ENCODE measurements at places on chromosomes 6 and 20.

DNA sequence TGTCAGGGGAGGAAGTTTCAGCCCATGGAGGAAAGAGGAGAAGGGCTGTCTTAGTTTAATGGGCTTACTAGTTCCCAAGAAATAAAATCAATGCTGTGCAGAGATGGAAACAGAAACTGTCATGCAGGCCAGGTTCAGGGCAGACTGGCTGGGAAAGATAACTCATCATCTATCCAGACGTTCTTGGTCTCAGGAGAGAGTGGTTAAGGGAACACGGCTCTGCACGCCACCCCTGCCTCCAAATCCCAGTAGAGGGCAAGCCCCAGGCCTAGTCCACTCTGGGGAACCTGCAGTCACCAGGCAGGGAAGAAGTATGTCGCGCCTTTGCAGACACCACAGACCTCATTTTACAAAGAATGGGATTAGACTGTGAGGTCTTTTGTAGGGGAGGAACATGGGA, 12.5 kb downstream of the ALDH8A1 start:
- no peak for DNase-seq

DNA sequence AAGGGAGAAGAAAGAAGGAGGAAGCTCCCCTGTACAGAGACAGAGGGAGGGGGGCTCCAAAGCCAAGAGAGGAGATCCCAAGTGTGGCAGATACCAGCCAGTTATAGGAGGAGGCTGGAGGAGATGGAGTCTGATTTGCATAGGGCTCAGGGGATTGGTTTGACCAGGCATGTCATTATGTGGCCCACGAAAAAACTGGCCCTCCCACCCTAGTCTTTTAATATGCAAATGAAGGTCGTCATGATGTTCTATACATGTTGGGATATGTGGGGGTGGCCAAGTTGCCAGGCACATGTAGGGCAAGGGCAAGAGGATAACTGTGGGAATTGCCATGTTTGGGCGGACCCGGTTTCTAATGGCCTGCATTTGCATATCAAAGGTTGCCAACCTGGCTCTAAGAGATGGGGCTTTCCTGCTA, 17.6 kb upstream of the ZFP64 start:
- DNase-seq: no peak

DNA sequence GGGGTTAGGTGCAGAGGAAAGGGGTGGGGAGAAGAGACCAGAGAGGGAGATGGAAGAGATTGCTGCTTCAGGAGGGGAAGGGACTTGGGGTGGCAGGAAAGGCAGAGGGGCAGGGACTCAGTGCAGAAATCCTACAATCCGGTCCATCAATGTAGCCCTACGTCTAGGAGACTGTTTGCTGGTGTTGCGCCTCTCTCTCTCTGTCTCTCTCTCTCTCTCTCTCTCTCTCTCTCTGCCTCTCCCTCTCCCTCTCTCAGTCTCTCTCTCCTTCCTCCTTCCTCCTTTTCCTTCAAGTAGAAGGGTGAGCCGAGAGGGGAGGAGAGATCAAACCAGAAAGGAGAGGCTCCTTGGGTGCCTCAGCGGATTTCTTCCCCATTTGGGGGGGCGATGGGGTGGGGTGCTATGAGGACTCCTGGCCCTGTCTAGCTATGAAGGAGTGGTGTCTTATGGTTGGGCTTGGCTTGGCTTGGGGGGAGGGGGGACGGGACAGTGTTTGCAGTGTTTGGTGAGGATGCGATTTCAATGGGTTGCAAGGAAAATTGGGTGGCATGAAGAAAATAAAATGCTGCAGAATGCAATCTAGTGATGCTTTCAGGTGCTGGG, 181.2 kb downstream of the TBXT start:
- DNase-seq: no peak

- DNase-seq: no peak
Measured at GRCh38 chr20:10063482-10063881, 28.7 kb downstream of the ANKEF1 start.

GRCh38 chr20:58593880-58594638, 57.0 kb upstream of the STX16 start:
- DNase-seq: no peak

DNA sequence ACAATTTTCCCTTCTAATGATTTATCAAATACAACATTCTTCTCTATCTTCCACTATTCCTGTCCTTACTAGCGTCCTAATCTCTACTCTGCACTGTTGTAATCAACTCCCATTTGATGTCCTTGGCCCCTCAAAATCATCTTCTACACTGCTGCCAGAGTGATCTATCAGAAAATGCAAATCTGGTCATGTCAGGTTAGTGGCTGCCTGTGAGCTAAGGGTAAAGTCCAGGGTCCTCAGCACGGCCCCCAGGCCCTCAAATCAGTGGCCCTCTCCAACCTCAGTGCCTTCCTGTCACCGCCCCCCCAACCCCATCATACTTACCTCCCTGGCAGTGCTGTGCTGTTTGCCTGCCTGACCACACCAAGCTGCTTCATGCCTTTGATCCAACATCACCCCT, 3.8 kb downstream of the LYRM4 start:
- DNase-seq: no peak

GRCh38 chr20:11924923-11925322, 7.2 kb downstream of the BTBD3 start:
- DNase-seq: no peak

DNA sequence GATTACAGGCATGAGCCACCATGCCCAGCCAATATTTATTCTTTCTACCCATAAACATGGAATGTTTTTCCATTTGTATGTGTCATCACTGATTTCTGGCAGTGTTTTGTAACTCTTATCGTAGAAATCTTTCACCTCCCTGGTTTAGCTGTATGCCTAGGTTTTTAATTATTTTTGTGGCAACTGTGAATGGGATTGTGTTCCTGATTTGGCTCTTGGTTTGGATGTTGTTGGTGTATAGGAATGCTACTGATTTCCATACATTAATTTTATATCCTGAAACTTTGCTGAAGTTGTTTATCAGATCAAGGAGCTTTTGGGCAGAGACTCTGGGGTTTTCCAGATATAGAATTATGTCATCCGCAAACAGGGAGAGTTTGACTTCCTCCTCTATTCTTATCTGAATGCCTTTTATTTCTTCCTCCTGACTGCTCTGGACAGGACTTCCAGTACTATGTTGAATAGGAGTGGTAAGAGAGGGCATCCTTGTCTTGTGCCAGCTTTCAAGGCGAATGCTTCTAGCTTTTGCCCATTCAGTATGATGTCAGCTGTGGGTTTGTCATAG, 198.6 kb downstream of the ZDHHC14 start:
- DNase-seq: no peak

- no peak for DNase-seq
Measured at GRCh38 chr20:63454731-63455567, 17.5 kb downstream of the KCNQ2 start.

- DNase-seq: no peak
Measured at GRCh38 chr6:10425975-10426780, 11.3 kb upstream of the TFAP2A start.

- no peak for DNase-seq
Measured at GRCh38 chr6:81938991-81939732, 186.7 kb upstream of the TENT5A start.

- no peak for DNase-seq
Measured at GRCh38 chr6:17984812-17985670, 2.4 kb downstream of the KIF13A start.

GRCh38 chr20:10927936-10928840, 254.4 kb upstream of the JAG1 start:
- DNase-seq: no peak

DNA sequence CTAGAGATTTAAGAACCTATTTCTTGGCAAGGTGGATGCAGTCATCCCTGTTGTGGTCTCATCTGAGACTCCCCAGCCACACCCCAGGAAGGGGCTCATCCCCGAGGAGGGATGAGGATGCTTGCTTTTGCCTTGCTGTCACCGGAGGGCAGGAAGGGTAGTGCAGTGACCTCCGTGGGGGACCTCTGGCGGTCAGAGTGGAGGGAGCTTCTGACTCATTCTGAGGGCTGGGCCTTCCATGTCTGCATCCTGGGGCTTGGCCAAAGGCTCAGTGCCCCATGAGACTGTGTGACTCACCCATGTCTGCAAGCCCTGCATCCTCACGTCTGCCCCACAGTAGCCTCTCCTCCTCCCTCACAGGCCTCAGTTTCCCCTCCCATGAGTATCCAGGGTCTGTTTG, 38.7 kb downstream of the UQCC2 start:
- DNase-seq: peak; percentile 41

DNA sequence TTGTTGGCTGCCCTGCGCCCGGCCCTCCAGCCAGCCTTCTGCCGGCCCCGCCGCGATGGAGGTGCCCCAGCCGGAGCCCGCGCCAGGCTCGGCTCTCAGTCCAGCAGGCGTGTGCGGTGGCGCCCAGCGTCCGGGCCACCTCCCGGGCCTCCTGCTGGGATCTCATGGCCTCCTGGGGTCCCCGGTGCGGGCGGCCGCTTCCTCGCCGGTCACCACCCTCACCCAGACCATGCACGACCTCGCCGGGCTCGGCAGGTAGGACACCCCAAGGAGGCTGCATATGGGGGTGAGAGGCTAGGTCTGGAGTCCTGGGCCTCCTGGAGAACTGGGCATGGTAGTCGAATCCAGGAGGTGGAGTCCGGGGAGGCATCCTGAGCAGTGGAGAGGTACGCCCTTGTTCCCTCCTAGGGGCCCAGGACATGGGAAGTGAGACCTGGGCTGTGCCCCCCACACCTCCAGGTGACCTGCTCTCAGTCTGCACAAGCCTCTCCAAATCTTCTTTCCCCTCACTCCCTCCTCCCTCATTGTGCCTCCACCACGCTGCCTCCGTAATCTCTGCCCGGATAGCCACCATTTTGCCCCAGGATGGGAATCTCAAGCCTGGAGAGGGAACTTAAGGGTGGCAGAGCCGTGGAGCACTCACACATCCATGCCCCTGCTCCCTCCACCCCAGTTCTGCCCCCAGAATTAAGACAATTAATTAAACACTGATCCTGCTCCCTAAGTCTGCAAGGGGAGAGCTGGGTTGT, 541 bp downstream of the CDC25B start:
- DNase-seq: no peak

GRCh38 chr6:14058029-14058695, 59.4 kb upstream of the CD83 start:
- no peak for DNase-seq

DNA sequence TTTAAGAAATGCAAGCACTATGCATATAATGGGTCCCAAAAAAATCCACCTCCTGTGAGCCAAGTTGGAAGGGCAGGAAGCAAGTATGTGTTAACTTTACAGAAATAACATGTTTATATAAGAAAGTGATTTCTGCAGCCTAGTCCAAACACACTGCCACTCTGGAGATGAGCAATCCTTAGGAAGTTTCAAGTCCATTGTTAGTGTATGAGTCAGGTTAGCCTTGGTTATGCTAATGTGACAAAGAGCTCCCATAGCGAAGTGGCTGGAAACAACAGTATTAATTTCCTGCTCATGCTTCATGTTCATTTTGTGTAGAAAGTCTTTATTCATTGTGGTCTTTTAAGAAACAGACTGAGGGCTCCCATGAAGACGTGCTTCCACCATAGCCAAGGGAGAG, 121.4 kb downstream of the TBXT start:
- no peak for DNase-seq

GRCh38 chr6:144019929-144020328, 11.9 kb upstream of the PLAGL1 start:
- DNase-seq: peak; percentile 52

GRCh38 chr6:168015482-168016175, 18.2 kb downstream of the KIF25 start:
- DNase-seq: no peak

DNA sequence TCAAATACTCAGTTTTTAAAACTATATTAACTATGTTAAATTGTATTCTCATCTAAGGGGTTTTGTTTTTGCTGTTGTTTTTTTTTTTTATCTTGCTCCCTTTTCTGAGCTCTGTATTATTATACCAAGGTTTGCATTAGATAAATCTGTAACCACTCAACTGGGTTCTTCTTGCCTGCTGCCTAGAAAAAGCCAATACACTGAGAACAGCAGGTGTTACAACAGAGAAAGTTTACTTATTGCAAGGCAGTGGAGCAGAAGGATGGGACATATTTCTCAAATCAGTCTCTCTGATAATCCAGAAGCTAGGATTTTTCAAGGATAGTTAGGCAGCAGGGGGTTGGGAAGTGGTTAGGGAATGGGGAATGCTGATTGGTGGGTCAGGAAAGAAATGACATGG, 378.8 kb upstream of the PLCB4 start:
- DNase-seq: no peak

DNA sequence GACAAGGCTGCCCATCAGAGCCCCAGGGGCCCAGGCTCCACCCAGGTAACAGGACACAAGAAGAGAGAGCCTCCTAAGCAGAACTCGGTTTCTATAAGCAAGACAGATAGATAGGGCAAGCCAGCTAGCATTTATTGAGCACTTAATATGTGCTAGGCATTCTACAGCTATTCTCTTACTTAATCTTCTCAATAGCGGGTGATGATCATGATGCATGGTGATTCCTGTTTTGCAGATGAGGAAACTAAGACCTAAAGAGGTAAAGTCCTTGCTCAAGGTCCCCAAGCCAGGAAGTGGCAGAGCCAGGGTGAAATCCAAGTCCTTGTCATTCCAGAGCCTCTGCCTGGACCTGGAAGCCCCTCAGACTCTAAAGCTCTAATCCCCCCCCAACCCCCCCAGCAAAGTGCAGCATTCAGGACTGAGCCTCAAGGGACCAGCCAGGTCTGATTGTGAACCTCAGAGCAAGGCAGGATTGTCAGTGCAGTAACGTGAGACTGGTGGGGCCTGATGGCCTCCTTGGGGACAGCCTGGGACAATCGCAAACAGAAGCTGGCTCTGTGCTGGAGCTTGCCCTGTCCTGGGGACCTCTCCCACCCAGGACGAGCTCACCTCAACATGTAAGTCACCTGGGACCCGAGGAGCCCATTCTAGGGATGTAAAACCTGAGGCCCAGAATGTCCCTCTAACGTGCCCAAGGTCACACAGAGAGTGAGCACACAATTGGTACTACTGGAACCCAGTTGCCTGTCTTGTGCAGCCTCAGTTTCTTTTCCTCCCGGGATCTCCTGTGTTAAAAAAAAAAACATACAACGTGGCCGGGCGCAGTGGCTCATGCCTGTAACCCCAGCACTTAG, 48.4 kb upstream of the PTGIS start:
- DNase-seq: no peak

DNA sequence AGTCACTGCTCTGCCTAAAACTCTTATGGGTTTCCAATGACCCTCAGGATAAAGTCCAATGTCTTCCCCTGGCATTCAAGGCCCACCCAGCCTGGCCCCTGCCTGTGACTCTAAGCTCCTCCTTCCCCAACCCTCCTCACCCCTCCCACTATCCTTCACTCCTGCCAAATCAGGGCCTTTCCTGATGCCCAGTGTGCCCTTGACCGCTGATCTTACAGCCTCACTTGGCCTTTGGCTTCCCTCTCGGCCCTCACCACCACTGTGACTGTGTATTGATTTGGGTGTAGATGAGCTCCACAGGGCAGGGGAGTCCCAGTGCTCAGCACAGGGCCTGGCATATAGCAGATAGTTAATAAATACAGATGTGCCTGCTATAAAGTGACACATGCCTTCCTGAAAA, 115.7 kb downstream of the TOX2 start:
- DNase-seq: no peak
